ENCODE measurements at places on chromosomes 3 and 15.

DNA sequence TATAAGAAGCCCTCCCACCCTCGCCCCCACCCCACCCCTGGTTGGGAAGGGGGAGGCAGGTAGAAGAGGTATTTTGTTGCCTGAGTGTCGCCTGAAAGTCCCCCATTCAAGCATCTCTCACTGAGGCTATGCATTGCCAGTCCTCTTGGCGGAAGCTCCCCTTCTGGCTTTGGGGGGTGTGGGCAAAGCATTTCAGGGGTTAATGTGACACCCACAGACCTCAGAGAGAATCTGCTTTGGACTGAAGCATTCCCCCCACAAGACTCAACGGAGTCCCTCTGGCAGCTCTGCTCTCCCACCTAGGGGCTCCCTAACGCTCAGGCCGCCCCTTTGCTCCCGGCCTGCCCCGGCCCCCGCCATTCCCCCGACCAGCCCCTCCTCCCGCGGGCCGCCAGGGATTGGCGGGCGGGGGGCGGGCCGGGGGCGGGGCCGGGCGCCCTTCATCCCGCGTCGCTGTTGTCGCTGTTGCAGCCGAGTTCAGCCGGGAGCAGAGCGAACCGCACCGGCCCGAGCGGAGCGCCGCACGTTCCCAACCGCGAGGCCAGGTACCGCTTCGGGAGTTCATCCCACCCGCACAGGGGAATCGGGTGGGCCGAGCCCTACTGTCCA is at the start of gene SLC38A3:
Gene SLC38A3, plus strand, starts transcription at position 468 of the 609 bp plus-strand sequence. CDS start 8,929 bp downstream, outside the sequence.
- no peak for DNase-seq

DNA sequence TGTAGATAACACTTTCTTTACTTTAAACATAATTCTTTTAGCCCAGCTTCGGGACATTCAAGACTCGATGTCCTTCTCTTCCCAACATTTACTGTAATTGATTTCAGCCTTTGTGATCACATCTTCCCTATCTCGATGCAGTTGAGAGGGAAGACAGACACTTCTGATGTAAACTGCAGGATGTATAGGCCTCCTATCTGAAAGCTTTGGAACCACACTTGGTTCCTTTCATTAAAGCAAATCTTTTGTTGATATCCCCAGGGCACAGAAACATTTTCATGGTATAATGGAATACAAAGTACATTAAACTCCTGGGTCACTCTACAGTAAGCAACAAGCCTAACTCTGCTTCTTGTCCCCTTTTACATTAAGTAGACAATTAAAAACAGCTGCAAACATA is 6.4 kb downstream of the GRM7 start:
- no peak for DNase-seq

DNA sequence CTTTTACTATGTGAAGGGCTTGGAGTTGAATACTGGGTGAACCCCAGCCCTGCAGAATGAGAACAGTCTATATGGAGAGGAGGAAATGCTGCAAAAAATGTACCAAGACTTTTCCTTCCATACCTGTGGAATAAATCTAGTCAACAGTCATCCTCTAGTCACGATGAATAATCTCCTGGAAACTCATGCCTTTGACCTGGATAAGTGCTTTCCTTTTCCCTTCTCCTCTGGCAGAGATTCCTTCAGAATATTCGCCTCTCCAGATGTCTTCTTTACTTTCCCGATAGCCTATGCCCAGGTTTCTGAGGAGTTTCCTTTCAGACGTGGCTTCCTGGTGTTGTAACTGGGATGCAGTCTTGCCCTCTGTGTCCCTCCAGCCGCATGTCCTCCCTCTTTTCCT is 28.1 kb downstream of the CCNL1 start:
- DNase-seq = no peak

GRCh38 chr3:70110066-70110465 is 110.5 kb downstream of the SAMMSON start:
- no peak for DNase-seq

- no peak for DNase-seq
Observed at GRCh38 chr3:155704061-155704460, 40.8 kb downstream of the PLCH1 start.

GRCh38 chr15:67831363-67831762 is 6.1 kb downstream of the SKOR1 start:
- no peak for DNase-seq

DNA sequence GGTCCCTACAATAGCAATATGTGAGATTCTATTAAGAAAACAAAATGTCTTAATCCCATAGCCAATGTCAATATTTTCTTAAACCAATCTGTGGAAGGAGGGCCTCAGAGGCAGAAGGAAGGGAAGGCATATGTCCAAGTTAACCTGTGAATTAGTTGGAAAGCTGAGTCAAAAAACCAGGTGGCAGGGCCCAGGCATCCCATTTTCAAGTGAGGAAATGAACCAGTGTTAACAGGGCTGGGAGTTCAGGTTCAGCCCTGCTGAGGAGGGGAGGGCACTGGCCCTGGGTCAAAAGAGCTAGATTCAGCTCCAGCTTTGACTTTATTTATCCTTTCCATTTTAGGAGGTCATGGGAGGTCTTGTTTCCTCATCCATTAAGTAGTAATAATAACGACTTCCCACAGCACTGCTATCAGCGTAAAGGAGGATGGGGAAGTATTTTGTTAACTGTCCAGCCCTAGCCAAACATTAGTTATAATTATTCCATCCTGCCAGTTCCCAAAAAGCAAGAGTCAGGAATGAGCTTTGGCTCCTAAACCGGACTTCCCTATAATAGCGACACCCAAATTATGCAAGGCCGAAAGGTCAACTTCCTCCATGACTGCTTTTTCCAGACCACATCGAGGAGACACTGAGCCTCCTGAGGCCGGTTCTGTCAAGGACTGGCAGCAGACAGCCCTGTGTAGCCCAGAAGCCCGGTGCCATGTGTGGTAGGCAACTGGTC is 3.2 kb downstream of the MASP1 start:
- no peak for DNase-seq

DNA sequence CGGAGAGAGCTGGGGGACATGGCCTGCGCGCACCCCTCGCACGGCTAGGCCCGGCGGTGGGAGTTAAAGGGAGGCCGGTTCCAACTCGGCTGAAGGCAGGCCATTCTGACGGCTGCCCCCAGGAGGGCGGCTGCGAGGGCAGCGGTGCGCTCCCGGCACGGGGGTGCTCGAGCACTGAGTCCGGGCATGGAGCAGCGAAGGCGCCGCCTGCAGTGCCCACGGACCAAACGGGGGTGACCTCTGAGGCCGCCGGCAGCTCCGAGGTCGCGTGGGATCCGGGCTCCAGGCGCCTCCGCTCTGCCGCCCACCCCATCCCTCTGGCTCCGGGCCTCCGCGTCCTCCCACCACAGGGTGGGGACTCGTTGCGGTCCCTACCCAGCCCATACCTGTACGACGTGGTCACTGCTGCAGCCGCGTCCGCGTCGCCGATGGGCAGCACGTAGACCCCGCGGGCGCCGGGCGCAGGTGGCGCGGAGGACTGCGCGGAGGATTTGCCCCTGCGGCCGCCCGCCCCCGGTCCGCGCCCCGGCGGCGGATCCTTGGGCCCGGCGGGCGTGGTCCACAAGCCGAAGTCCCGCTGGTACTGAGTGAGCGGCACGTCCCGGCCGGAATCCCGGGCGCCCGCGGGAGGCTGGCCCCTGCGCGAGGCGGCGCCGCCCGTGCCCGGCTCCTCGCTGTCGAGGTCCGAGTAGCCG is 469 bp downstream of the MAP6D1 start:
- no peak for DNase-seq

GRCh38 chr15:73608475-73608874 is 24.7 kb downstream of the NPTN start:
- DNase-seq = no peak

DNA sequence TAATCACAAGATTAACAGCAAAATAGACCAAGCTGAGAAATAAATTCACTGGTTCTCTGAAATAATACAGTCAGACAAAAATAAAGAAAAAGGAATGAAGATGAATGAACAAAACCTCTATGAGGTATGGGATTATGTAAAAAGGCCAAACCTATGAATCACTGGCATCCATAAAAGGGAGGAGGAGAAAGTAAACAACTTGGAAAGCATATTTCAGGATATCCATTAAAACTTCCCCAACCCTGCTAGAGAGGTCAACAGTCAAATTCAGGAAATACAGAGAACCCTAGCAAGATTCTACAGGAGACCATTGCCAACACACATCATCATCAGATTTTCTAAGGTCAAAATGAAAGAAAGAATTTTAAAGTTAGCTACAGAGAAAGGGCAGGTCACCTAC is 649.7 kb upstream of the CBLB start:
- DNase-seq = no peak

- no peak for DNase-seq
Observed at GRCh38 chr3:30286811-30287210, 319.6 kb upstream of the TGFBR2 start.

GRCh38 chr15:78415284-78415683 is 22.7 kb upstream of the IREB2 start:
- no peak for DNase-seq

DNA sequence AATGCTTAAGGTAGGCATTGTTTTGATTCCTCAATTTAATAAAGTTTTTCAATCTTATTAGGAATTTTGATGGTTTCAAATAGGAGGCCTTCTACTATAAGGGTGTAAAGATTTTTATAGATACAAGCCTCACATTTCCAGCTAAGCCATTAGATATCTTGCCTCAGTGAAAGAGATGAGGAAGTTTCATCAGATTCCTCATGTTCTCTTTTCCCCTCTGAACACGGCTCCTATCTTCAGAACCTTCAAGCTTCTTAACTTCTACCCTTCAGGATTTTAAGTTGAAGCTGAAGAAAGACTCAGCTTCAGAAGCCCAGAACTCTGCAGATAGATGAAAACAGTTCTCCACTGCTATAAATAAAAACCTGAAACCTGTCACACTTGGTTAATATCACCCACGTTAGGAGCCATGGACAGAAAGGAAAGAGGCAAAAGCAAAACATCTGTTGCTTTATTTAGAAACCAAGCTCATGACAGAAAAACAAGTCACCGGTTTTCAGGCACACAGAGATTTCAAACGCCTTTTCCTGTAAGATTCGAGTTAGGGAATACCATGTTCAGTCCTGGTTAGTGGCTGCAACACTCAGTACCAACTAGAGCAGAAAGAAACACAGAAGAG is 82.2 kb upstream of the GOLGA8B start:
- DNase-seq = no peak

GRCh38 chr15:99125061-99125891 is 20.4 kb downstream of the SYNM start:
- no peak for DNase-seq

DNA sequence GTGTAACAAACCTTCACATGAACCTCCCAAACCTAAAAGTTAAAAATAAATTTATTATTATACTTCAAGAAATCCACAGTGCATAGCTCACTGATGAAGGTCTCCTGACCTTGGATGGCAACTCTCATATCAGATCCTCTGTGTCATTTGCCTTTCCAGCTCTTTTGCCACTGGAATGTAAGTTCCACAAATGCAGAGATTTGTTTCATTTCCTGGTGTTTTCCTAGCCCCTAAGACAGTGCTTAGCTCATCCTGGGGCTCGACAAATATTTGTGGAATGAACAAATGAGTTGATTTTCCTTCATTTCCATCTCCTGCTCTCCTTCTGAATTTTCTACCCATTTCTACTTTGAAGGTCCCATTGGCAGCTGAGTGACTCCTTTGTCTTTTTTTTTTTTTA is 56.0 kb downstream of the FRMD4B start:
- no peak for DNase-seq

GRCh38 chr3:15011174-15011573 is 53.9 kb downstream of the MRPS25 start:
- DNase-seq = no peak

DNA sequence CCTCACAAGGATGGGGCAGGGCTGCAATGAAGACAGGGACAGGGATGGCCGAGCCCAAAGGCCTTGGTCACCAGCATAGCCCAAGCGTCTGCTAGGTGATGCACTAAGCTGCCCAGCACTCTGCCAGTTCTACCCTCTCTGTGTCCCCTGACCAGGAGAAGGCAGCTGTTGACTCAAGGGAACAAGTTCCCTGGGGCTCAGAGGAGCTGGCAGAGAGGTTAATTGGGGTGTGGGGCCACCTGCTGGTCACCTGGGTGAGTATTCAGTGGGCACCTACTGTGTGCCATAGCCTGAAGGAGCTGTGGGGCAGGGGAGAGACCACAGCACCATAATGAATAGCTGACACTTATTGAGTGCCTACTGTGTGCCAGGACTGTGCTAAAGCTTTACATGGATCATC is 22.0 kb upstream of the DOCK3 start:
- peak; percentile 23 for DNase-seq

DNA sequence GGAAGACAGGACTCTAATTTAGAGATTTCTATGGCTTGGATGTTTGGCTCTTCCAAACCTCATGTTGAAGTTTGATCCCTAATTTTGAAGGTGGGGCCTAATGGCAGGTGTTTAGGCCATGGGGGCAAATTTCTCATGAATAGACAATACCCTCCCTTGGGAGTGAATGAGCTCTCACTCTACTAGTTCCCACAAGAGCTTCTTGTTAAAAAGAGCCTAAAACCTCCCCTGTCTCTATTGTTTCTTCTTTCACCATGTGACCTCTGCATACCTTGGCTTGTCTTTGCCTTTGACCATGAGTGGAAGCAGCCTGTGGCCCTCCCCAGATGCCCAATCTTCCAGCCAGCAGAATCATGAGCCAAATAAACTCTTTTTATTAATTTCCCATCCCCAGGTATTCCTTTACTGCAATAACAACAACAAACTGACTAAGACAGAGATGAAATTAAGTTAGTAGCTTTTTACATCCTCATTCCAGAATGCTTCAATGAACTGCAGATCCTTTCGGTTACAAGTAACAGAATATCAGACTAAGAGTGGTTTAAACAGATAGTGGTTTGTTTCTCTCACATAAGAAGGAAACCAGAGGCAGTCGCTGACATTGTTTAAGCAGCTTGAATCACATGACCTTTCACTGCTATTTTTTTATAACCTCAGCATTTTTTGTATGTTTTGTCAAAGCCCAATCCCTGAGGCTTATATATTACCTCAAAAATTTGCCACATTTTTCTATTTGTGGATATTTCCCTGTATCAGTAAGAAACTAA is 1013.3 kb upstream of the SEMA6D start:
- no peak for DNase-seq

GRCh38 chr3:102299125-102299877 is 135.5 kb upstream of the ZPLD1 start:
- DNase-seq = no peak

DNA sequence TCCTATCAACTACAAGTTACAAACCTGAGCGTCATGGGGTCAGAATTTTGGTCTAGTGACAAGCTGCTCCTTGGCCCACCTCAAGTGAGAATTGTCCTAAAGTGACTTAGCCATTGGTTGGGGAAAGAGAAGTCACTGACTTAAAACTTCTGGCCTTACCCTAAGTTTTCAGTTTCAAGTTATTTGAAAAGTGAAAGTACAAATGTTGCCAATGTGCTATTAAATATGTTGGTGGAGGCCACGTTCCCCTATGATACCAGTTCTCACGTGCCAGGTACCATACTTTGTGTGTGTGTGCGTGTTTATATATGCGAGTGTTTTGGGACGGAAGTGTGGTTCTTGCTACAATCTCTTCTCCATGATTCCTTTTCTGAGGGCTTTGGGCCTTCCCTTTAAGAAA is 22.6 kb upstream of the RASGRP1 start:
- no peak for DNase-seq

DNA sequence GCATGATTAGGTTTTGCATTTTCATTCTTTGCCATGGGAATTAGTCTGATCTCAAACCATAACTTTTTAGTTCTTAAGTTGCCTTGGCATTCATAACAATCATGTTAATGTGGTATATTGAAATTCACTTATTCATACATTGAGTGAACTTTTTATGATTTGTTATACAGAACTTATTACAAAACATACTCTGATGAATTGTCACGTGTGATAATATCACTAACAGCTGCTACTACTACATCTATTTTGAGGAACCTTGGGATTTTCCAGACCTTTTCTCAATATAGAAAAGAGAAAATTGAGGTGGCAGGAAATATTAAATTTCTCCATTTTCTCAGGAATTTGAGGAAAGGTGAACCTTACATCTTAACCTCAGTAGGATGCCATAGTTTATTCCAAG is 9.2 kb downstream of the LXN start:
- no peak for DNase-seq

GRCh38 chr15:69410248-69410874 is 3.8 kb upstream of the KIF23 start:
- no peak for DNase-seq
